ENCODE measurements at places on chromosomes 5 and 9.

DNA sequence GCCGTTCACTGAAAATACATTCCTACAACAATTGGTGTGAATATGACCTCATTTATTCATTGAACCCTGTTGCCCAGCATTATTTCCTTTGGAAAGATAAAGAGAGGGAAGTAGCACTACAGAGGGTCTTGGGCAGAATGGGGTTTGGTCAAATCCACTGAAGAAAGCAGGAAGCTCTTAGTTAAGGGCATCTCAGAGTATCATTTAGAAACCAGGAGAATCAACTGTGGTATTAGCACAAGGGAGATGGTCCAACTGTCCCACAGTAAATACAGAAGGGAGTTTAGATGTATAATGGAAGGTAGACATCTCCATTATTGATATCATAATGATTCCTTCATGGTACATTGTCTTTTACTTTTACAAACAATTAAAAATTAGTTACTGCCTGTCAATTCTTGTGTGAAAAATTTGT, 47.1 kb downstream of the LIX1 start:
- no peak for DNase-seq

DNA sequence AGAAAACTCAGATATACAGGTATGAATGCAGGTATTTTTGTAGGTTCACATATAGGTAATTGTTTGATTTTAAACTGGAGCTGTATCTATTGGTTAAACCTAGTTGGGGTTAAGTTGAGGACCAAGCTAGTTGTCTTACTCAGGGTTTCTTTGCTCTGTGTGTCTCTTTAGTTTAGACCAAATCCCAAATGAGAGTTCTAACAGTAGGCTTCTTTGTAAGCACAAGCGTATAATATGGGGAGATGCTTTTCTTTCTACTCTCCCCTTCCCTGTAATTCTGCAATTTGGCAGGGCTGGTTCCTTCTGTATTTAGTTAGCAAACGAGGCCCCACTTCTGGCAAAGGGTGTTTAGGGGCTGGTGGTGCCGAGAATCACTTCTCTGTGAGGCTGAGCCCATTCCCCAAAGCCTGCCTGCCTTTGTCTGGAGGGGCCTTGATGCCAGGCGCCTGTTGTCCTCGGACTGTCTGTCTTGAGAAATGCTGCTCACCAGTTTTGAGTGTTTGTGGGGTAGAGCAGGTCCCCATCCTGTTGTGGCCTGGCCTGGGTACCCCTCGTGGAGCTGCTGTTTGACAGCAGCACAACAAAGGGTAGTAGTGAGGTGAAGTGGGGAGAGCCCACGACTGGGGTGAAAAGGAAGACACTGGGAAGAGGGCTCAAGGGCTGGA, 259.3 kb downstream of the FANCC start:
- DNase-seq = no peak

DNA sequence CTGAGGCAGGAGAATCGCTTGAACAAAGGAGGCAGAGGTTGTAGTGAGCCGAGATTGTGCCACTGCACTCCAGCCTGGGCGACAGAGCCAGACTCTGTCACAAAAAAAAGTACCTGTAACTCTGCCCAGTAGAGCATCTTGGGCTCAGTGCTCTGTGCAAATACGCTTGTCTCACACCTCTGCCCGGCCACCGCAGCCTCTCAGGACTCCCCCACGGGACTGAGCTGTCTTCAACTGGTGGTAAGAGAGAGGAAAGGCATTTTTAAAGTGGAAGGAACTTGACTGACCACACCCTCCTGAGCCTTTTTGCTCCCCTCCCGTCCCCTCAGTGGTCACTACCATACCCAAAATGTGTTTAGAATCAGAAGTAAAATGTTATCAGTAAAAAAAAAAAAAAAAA, 174.3 kb upstream of the PIK3R1 start:
- DNase-seq = no peak

DNA sequence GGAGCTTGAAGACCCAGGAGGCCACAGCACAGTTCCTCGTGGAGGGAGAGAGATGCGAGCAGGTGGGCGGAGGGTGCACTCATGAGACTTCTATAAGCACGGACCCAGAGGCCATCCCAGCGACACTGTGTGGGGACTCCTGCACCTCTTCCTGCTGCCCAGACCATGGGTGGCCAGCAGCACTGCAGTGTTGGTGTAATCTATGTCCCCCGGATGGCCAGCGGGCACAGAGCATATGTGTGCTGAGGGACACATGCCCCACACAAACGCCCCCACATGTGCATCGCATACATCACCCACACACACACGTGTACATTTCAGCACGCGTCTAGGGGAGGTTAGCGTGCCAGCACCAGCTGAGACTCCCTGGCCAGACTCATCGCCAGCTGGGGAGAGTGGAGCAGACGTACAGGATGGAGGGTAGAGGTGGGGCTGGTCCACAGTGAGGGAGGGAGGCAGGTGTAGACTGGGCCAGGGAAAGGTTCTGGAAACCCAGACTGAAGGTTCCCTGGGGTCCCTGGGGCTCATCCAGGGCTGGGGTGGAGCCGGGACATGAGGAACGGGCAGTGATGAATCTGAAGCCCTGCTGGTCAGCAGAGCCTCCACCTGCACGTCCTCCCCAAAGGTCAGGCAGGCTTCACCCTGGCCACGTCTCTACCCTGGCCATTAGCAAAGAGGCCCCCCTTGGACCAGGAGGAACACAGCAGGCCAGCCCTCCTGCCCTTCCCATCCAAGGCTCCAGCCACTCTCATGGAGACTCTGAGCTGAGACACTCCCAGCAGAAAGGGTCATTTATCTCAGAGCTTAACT, 27.6 kb downstream of the ADAMTS2 start:
- no peak for DNase-seq

- DNase-seq = no peak
Observed at GRCh38 chr5:119080936-119081335, 10.0 kb downstream of the DMXL1 start.

DNA sequence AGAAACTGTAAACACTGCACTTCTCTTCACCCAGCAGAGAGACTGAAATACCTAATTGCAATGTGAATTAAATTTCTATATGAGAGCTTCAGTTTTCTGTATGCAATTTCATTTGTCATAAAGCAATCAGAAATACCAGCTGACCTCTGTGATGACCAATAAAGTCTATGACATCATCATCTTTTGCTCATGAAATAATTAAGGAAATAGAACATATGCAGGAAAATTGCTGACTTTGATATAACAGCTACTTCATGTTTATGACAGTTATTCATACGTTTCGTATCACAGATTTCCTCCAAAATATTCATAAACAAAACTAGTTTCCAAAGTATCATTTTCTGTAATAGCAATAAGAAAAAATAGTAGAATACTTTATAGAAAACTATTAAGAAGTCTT, 652.3 kb downstream of the SLCO4C1 start:
- no peak for DNase-seq

DNA sequence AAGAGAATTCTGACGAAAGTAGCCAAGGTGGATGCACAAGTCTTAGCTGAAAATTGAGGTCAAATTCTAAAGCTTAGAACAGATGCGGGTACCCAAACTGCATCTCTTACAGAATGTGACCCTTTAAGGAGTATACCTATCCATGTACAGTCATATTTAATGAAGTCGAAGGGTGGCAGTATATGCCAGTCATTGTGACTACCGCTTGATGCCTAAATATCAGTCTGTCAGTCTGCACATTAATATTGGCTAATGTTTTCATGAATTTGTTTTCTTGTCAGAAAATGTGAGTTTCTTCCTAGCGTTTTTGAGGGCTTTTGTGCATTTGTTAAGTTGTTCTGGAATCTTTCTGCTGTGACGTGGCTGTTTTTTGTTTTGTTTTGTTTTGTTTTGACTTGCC, 264.5 kb upstream of the ELAVL2 start:
- no peak for DNase-seq

GRCh38 chr5:110815916-110816605, 77.3 kb downstream of the SLC25A46 start:
- no peak for DNase-seq

GRCh38 chr5:54638106-54638505, 120.5 kb downstream of the SNX18 start:
- DNase-seq = no peak

DNA sequence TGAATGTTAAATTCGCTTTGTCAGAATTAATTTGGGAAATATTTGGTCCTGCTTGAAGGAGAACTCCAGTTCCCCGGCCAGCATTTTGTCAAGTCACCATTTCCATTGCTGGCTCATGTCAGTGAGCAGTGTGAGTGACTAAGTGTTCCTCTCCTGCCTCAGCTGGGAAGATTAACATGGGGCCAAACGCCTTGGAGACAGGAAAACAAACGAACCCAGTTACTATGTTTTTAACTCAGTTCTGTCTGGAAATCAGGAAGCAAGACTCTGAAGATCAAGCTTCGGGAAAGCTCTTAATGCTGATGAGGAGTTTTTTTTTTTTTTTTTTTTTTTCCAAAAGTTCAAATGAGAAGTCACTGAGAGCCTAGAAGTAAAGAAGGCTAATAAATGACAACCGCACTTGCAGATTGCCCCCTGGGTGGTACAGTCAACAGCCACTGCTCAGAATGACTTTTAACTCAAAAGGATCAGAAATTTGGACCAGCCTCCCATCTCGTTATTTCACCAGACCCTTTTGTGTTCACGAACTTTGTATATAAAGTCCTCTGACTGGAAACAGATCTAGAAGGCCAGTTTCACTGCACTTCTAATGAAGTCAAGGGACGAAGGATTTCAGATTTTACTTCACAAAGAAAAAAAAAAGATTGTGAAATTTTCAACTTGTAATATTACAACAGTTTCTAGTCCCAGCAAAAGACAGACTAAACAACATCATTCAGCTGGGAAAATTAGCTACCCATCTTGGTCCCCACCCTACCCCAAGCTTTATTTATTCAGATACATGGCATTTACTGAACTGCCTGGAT, 121.3 kb downstream of the LHFPL2 start:
- no peak for DNase-seq

DNA sequence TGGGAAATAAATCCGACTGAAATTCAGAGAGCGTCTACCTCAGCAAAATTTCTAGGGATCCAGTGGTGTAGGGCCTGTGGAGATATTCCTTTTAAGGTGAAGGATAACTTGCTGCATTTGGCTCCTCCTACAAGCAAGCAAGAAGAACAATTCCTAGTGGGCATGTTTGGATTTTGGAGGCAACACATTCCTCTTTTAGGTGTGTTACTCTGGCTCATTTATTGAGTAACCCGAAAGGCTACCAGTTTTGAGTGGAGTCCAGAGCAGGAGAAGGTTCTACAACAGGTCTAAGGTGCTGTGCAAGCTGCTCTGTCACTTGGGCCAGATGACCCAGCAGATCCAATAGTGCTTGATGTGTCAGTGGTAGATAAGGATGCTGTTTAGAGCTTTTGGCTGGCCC, 862.4 kb upstream of the CDH9 start:
- DNase-seq = no peak

GRCh38 chr5:59685191-59685530, 208.4 kb downstream of the PDE4D start:
- no peak for DNase-seq

- no peak for DNase-seq
Observed at GRCh38 chr5:94709277-94709676, 90.8 kb downstream of the SLF1 start.

DNA sequence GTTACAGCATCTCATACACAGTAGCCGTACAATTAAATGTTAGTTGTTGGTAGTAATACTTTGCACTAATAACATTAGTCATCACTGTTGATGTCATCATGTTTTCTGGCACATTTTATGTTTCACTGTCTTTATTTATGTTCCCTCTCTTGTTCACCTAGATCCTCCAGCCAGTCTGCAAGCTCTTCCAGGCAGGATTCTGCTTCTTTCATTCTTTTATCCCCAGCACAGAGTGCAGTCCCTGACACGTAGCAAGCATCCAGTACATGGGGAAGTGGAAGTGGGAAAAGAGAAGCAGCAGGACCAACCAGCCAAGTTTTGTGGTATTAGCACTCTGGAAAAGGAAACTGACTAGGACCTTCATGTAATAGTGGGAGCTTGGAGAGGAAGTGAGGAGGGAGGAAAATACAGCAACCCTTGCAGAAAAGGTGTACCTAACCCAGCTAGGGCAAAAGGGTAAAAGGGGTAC, 89.7 kb upstream of the SLC44A1 start:
- no peak for DNase-seq

- DNase-seq = no peak
Observed at GRCh38 chr5:7251132-7251531, 144.8 kb upstream of the ADCY2 start.

GRCh38 chr5:132059043-132059695, 1.3 kb upstream of the IL3 start:
- no peak for DNase-seq

DNA sequence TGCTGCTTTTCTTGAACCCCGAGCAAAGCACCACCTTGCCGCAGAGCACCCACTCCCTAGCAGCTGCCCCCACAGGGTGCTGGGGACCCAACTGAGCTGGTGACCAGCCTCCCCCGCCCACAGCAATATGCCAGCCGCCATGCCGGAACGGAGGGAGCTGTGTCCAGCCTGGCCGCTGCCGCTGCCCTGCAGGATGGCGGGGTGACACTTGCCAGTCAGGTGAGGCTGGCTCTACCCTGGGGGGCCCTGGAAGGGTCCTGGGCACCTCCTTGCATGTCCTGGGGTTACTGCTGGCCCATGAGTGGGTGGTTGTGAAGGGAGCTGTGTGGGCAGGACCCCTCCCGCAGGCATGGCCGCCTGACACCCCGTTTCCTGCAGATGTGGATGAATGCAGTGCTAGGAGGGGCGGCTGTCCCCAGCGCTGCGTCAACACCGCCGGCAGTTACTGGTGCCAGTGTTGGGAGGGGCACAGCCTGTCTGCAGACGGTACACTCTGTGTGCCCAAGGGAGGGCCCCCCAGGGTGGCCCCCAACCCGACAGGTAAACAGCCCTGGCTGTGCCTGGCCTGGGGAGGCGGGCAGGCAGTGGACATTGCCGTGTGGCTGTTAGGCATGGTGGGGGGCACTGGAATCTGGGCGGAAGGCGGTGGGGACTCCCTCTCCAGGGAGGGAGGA, 7.2 kb downstream of the EGFL7 start:
- no peak for DNase-seq

GRCh38 chr9:125343518-125344275, 82.1 kb downstream of the GAPVD1 start:
- DNase-seq = peak; percentile 51

GRCh38 chr9:126945682-126946081, 31.1 kb downstream of the RALGPS1 start:
- no peak for DNase-seq

DNA sequence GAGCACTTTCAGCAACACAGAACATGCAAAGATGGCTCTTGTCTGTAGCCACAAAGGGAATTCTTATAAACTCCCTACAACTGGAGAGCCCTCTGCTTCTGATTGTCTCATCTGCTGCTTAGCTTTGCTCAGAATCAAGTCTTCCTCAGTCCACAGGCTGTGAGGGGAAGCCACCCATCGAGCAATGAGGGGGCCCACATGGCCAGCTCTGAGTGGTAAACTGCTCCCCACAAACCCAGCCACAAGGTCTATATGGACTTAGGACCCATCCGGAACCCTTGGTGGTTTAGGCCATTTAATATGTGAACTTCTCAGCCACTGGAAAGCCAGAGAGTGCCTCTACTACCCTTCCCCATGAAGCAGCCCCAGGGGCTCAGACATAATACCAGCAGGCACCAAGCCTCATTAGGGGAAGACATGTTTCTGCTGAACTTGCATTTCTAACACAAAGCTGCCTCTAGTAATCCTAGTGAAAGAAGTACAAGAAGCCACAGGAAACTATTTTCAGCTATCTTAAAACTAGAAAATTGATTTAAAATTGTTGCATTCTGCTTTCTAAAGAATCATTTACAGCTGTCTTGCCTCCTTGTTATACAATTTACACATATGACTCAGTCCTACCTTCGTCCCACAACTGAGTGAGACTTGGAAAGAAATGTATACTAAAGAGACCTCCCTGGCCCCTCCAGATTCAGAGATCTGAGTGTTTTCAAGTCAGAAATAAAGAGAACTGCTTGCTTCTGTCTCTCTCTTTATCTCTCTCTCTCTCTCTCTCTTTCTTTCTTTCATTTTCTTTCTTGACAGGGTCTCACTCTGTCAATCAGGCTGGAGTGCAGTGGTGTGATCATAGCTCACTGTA, 90.2 kb downstream of the ESM1 start:
- DNase-seq = no peak
